ENCODE measurements at places on chromosomes 7 and 10. TPM values are rescaled to one million over a fixed set of nuclear protein-coding genes. Genes with fewer than 3 reads are reported as not detected.

Gene XRCC2
- 18.7 TPM for total RNA-seq

Gene HOXA6
- 6.9 TPM for total RNA-seq

Gene WDR91
- total RNA-seq = 12.3 TPM

GRCh38 chr10:96673318-96674099, 46.8 kb downstream of the PIK3AP1 start:
- H3K27me3 ChIP-seq = no peaks in the 10 kb centered on the region
- H3K36me3 ChIP-seq = no peaks in the 10 kb centered on the region
- peaks cover 6% of the 10 kb centered on the region for H3K4me1 ChIP-seq
- H3K27ac ChIP-seq = no peak overlapping the region
- no peak for DNase-seq

GRCh38 chr7:157320608-157320980, 16.2 kb upstream of the DNAJB6 start:
- peaks cover 10% of the 10 kb centered on the region for H3K4me1 ChIP-seq
- no peaks in the 10 kb centered on the region for H3K36me3 ChIP-seq
- DNase-seq = no peak
- no peaks in the 10 kb centered on the region for H3K27me3 ChIP-seq
- H3K4me3 ChIP-seq = no peak overlapping the region

- no peak overlapping the region for H3K27ac ChIP-seq
- H3K4me3 ChIP-seq = no peak overlapping the region
- H3K36me3 ChIP-seq = no peaks in the 10 kb centered on the region
- no peaks in the 10 kb centered on the region for H3K27me3 ChIP-seq
- DNase-seq = peak; percentile 64
Measured at GRCh38 chr10:60375293-60376004, 14.2 kb downstream of the ANK3 start.

DNA sequence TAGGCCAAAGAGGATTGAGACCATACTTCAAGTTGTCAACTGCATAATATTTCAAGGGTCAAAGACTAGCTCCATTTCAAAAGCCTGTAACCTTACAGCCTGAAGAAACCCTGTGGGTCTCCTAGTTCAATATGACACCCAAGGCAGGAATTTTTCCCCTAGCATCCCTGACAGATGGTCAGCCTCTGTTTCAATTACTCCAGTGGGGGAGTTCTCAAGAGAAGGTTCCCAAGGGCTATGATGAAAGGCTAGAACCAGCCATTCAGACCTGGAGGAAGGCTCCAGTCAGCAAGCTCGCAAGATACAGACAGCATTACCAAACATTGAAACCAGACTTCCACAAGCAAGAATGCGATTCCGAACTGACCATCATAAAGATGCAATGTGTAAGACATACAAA, 1.6 kb downstream of the HTR7 start:
- H3K4me1 ChIP-seq = peaks cover 25% of the 10 kb centered on the region
- H3K4me3 ChIP-seq = no peak overlapping the region
- DNase-seq = no peak
- H3K27me3 ChIP-seq = no peaks in the 10 kb centered on the region
- no peaks in the 10 kb centered on the region for H3K36me3 ChIP-seq
- no peak overlapping the region for H3K27ac ChIP-seq

DNA sequence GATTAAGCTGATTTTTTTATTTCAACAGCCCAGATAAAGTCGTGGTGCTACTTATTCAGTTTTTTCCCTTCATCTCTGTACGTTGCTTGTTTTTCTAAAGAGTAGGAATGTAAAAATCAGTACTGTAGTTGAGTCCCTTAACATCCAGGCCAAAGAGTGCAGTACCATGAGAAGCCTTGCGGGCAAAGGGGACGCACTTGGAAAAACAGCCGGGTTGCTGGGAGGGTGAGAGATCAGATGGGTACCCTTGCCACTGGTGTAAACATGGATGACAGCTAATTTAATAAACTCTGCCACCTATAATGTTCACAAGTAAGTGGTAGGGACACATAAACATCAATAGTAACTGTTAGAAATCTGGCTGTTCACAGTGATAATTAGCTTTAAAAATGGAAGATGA, 175.9 kb downstream of the POU6F2 start:
- H3K4me3 ChIP-seq = no peak overlapping the region
- no peaks in the 10 kb centered on the region for H3K36me3 ChIP-seq
- no peak for DNase-seq
- H3K27ac ChIP-seq = no peak overlapping the region
- no peaks in the 10 kb centered on the region for H3K4me1 ChIP-seq
- peaks cover 50% of the 10 kb centered on the region for H3K27me3 ChIP-seq

DNA sequence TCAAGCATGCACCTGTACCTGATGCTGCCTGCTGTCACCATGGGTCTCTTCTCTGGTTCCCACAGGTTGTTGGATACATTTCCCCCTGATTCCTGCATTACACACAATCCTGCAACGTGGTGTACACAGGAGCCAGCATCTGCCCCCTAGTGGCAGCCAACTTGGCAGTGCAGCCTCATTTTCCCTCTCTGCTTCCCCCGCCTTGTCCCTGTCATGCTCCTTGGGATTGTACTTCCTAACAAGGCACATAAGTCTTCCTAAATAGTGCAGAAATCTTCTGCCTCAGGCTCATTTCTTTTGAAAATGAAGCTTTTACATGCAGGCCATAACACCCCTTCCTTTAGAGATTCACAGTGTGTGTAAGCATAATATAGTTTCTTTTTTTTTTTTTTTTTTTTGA, 387.5 kb downstream of the CCSER2 start:
- no peaks in the 10 kb centered on the region for H3K36me3 ChIP-seq
- no peak overlapping the region for H3K4me3 ChIP-seq
- peak; percentile 59 for DNase-seq
- H3K27me3 ChIP-seq = peaks cover 11% of the 10 kb centered on the region
- no peaks in the 10 kb centered on the region for H3K4me1 ChIP-seq
- H3K27ac ChIP-seq = no peak overlapping the region

DNA sequence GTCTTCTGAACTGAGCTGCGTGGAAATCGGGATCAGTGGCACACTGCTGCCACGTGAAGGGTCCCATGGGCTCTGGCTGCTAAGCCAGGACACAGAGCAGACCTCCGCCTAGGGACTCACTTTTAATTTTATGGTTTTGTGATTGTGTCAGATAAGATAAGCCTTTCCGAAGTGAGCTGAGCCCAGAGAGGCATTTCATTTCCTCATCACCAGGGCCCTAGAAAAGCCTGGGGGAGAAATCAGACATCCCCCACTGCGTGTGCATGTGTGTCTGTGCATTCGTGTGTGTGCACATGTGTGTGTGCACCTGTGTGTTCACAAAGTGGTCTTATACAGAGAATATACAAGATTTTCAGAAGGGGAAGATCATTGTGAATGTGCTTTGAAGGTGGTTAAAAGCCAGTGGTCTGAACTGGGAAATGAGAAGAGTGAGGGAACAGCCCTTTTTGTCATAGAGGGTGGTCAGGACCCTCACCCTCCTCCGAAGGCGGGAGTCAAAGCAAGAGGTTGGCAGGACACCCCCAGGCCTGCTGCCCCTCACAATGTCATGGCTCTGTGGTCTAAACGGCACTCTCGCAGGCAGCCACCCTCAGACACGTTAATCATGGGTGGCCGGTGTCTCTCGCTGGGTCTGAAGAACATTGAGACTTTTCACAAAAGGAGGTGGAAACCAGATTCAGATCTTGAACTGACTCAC, 176.1 kb upstream of the PFKP start:
- peaks cover 17% of the 10 kb centered on the region for H3K27me3 ChIP-seq
- no peak overlapping the region for H3K27ac ChIP-seq
- DNase-seq = no peak
- no peaks in the 10 kb centered on the region for H3K4me1 ChIP-seq

- no peak overlapping the region for H3K4me3 ChIP-seq
- H3K27me3 ChIP-seq = peaks cover 2% of the 10 kb centered on the region
- DNase-seq = no peak
- H3K4me1 ChIP-seq = no peaks in the 10 kb centered on the region
- no peaks in the 10 kb centered on the region for H3K36me3 ChIP-seq
Measured at GRCh38 chr7:144410441-144410840, 6.9 kb upstream of the NOBOX start.

GRCh38 chr10:13717936-13718772, 131.4 kb downstream of the PRPF18 start:
- H3K4me3 ChIP-seq = peak overlapping the region; percentile 55
- H3K36me3 ChIP-seq = no peaks in the 10 kb centered on the region
- H3K4me1 ChIP-seq = peaks cover 18% of the 10 kb centered on the region
- H3K27ac ChIP-seq = 0 out of 2 replicates have a peak overlapping the region, but pooled peaks have one; percentile 16
- H3K27me3 ChIP-seq = no peaks in the 10 kb centered on the region

GRCh38 chr10:510415-510881, 179.0 kb downstream of the DIP2C start:
- H3K36me3 ChIP-seq = no peaks in the 10 kb centered on the region
- no peak for DNase-seq
- H3K4me1 ChIP-seq = 0 out of 2 replicates have a peak, but pooled peaks cover 4% of the 10 kb centered on the region
- no peaks in the 10 kb centered on the region for H3K27me3 ChIP-seq

GRCh38 chr7:135320268-135320667, 86.6 kb downstream of the STRA8 start:
- no peaks in the 10 kb centered on the region for H3K36me3 ChIP-seq
- peak; percentile 56 for DNase-seq

DNA sequence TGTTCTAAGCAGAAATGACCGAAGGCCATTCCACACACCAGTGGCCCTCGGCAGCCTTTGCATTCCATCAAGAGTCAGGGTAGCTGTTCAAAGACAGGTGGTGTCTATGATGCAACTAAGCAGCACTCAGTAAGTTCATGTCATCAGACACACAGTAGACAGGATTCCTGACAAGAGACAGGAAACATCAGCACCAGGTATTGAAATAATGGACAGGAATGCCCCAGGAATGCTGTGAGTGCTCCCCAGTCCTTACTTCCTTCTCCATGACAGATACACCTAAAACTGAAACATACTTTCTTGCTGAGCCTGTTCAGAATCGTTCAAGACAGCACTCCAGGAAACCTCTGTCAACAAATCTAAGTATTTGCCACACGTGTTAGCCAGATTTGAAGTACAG, 204.4 kb downstream of the TPST1 start:
- no peaks in the 10 kb centered on the region for H3K36me3 ChIP-seq
- 0 out of 2 replicates have a peak, but pooled peaks cover 4% of the 10 kb centered on the region for H3K4me1 ChIP-seq
- H3K27me3 ChIP-seq = no peaks in the 10 kb centered on the region
- no peak overlapping the region for H3K27ac ChIP-seq

GRCh38 chr10:48227213-48227612, 47.3 kb downstream of the FRMPD2 start:
- DNase-seq = no peak
- H3K27ac ChIP-seq = no peak overlapping the region
- no peaks in the 10 kb centered on the region for H3K4me1 ChIP-seq
- no peak overlapping the region for H3K4me3 ChIP-seq

DNA sequence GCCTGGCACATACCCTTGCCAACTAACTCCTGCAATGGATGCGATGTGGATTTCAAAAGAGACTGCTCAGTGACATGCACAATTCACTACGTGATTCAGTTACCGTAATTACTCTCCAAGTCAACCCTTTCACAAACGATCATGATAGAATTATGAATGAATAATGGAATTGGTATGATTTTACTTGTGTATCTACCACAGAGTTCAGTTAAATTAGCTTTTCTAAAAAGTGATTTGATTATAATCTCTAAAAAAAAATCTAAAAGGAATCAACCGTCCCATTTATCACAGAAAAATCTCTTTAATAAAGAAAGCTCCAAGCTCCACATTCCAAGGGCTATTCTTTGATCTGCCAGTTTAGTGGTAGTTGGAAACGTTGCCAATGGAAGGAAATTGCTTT, 30.4 kb upstream of the RSU1 start:
- no peak for DNase-seq
- H3K4me3 ChIP-seq = no peak overlapping the region
- no peaks in the 10 kb centered on the region for H3K27me3 ChIP-seq
- H3K36me3 ChIP-seq = no peaks in the 10 kb centered on the region
- no peak overlapping the region for H3K27ac ChIP-seq

Measured in PC-3 (cell line).